ENCODE measurements at places on chromosomes 16 and 17.

DNA sequence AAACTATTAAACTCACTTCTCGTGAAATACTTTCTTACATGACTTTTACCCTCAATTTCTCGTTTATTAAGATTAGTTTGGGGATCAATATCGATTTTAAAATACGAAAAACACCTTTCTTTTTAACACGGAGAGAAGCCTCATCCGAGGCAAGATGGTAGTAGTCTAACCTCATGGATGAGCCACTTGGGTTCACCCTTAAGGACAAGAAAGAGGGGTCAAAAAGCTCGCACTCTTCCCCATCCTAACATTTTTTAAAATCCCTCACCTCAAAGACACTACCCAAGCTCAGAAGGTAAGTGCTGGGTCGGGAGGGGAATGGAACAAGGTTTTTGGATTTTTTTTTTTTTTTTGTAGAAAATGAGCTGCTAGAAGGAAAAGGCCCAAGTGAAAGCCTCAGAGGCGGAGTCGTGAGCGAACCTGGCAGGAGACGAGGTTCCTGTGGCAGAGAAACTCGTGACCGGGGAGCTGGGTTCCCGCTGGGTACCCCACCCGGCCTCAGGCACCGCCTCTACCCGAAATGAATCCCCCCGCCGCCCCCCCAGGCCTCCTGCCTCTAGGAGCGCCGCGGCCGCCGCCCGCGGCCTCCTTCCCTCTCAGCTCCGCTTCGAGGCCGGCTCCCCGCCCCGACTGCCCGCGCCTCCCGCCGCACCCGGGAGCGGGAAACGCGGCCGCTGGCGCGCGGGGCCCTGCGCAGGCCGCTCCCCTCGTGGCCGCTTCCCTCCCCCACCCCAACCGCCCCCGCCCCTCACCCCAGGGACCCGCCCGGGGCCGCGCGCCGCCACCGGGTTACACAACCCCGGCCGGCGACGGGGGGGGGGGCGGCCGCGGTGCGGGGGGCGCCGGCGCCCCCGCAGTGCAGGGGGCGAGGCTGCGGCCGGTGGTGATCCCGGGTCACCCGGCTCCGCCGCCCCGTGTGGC, 1.6 kb downstream of the NUFIP2 start:
- no peak for DNase-seq

GRCh38 chr17:60416368-60416925, 5.8 kb upstream of the CHCT1 start:
- no peak for DNase-seq

DNA sequence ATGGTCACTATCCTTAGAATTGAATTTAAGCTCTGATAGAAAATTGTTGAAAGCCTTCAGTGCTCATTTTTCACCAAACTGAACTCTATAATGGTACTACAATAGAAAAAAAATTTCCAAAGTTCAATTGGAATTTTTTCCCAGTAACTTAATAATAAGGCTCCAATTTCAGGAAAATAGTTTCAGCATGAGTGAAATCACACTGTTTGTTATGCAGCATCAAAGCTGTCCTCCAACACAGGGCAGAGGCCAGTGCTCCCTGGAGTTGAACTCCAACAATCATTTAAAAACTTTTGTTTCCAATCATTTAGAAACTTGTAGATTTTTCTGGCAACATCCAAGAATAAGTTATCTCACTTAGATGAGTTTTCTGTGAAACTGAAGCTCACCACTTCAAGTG, 103.1 kb upstream of the HSBP1 start:
- DNase-seq = no peak

DNA sequence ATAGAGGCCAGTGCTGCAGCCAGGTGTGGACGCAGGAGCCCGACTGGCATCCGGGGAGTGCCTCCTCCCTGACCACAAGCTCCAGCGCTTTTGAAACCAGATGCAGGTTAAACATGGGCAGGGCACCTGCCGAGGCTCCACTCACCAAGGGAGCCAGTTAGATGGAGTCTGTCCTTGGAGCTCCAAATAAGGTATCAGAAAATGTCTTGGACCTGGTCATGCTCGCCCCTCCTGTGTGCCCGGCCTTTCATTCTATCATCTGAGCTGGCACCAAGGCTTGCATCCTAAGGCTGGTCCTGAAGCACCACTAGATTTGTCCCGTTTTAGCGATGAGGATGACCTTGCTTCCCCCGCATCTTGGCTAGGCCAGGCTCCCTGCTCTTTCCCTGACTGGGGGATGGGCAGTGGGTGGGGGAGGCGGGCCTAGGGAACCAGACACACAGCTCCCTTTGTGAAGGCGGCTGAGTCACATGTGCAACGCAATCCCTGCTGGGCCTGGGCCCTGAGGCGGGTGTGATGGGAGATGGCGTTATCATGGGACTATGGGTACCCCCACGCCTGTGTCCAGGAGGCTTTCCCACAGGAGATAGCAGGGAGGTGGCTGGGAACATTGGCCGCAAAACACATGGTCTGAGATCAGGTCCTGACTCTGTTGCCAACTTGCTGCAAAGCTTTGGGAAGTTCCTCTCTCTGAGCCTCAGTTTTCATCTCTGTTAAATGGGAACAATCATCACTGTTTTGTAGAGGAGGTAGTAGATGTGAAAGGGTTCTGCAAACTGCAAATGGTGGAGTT, 5.0 kb upstream of the ADGRG1 start:
- no peak for DNase-seq

GRCh38 chr17:41402161-41402560, 4.8 kb upstream of the KRT31 start:
- no peak for DNase-seq

DNA sequence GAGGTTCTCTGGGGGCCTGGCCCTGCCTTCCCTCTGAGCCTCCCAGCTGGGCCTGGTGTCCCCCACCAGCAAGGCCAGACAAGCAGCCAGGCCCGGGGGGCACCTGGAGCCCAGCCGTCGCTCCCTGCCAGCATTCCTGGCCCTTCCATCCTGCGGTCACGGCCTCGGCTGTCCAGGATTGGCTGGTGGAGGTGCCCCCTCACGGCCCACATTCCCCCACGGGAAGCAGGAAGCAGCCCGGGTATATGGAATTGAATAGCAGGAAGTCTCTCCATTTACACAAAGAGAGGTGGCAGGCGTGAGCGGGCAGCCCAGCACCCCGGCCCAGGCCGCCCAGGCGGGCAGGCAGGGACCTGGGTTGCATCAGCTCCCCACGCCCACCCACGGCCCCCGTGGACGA, 14.5 kb downstream of the TRAF7 start:
- no peak for DNase-seq

- DNase-seq = no peak
Measured at GRCh38 chr17:1099242-1099641, 80.5 kb downstream of the ABR start.

DNA sequence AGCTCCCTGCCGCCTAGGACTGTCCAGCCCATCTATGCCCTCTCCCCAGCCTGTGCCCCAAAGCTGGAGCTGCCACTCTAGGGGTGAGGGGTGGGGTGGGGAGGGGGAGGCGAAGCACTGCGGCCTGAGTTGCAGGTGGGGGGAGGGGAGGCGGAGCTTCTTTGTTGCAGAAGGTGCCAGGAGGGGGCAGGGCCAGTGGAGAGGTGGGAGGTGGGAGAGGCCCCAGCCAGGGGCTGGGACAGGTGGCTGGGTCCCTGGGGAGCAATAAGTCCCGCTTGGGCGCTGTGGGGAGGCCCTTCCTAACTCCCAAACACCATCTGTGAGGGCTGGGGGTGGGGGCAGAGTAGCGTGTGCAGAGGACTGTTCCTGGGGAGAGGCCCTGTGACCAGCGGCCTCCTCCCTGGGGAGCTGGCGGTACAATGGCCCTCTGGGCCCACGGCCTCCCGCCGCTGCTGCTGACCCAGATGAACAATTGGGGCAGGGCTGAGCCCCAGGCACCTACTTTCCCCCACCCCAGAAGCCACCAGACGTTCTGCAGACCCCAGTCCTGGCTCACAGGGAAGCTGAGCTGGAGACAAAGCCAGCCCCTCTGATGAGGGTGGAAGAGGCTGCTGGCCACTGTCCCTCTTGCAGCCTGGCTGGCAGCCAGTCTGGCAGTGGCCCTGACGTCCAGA, 2.2 kb upstream of the NTN3 start:
- no peak for DNase-seq

DNA sequence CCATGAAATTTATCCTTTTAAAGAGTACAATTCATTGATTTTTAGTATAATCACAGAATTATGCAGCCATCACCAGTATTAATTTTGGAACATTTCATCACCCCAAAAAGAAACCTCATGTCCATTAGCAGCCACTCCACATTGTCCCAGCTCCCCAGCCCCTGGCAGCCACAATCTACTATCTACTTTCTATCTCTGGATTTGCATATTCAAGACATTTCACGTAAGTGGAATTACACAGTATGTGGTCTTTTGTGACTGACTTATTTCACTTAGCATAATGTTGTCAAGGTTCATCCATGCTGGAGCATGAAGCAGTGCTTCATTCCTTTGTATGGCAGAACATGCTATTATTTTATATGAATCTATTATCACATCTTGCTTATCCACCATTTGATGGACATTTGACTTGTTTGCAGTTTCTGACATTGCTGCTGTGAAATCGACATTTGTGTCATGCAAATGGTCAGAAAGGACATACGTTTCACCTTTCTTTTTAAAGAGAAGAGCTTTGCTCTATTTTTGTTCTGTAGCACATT, 10.7 kb downstream of the METTL9 start:
- no peak for DNase-seq
